Neural progenitor cell (in vitro differentiated cells): ENCODE measurements at places on chromosomes 4 and X.

DNA sequence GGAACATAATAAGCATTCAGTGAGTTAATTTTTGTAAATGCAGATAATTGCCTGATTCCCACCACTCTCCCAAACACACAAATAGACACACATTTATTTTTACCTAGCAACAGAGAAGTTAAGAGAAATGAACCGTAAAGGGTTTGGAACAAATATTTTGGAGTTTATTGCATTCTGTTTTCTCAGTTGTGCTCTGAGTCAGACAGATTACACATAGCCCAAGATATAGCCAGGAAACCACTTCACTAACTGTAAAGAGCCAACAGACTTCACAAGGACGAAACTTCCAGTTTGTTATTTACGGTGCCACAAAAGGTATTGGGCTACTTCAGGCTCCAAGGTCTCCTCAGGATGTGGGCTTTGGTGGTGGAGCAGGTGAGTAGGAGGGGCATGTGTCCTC is 217.0 kb downstream of the BMPR1B start:
- DNase-seq, result no peak

DNA sequence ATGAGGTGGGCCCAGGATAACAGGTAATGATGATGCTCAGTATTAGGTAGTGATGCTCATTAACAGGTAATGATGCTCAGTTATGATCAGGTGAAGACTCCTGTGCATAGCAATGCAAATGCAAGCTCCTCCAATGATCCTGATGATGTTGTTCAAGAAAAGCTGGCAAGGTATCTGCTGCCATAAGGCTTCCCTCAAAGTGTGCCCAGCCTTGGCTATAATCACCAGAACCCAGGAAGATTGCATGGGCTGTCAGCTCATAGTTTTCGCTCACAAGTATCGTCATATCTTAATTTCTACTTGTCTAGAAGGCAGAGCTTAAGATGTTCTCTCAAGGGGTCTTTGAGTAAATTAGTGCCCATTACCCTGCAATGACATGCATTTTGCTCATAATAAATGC is 366.2 kb upstream of the CLNK start:
- no peak for DNase-seq

GRCh38 chr4:153747406-153747955 is 12.3 kb downstream of the RNF175 start:
- DNase-seq, result no peak

GRCh38 chr4:155197757-155198156 is 10.7 kb upstream of the NPY2R start:
- DNase-seq, result no peak

DNA sequence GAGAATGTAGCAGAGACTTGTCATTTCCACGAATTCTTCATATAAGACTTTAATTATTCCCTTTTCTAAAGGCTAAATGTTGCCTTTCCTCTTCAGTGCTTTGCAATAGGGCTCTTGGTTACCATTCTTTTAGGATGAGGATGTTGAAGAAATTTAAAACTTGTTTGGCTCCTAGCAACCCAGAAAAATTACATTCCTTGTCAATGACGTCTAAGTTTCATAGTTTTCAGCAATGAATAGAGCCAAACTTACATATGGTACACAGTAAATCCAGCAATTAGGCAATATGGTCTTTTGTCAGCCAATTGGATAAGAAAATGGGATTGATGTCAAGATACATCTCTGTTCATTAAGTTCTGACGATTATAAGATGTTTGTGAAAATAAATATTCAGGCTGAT is 1639.6 kb upstream of the PCDH10 start:
- no peak for DNase-seq

GRCh38 chrX:155592331-155592730 is 20.4 kb downstream of the TMLHE start:
- DNase-seq, result no peak

DNA sequence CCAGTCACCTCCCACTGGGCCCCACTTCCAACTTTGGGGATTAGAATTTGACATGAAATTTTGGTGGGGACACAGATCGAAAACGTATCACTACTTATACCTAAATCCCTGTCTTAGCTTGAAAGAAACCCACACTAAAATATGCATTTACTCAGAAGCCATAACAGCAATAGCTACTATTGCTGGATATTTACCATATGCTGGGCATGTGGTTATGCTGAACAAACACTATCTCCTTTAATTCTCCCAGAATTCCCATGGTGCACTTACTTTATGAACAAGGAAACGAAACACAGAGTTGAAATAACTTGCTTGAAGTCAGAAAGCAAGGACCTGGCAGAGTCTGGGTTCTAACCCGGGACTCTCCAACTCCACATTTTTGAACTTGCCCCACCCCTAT is 39.3 kb downstream of the CYTL1 start:
- DNase-seq, result no peak

- DNase-seq, result peak; percentile 52
Observed at GRCh38 chrX:129823115-129823514, 20.6 kb downstream of the ZDHHC9 start.

DNA sequence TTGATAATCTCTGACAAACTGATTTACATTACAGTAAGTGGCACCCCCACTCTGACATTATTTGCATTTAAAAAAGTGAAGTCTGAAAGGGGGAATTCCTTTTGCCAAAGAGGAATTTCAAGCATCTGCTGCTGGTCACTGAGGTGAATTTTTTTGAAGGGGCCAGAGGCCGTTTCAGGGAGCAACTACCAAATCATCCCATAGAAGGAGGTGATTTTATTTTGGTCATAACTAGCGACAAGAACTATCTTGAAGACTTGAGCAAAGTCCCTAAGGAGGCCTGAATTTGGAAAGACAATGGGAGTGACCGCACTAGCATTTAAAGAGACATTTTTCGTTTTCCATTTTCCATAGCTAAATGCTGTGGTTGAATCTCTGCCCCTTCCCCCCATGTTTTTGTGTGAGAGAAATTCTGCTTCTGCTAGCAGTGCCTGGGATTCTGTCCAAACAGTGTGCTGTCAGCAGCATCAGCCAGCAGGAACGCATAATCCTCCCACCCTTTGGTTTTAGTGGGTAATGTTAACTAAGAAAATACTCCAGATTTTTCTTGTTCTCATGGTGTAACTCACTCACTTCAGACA is 110.1 kb upstream of the MED14 start:
- peak; percentile 61 for DNase-seq

GRCh38 chr4:88791274-88791673 is 93.6 kb upstream of the NAP1L5 start:
- no peak for DNase-seq

DNA sequence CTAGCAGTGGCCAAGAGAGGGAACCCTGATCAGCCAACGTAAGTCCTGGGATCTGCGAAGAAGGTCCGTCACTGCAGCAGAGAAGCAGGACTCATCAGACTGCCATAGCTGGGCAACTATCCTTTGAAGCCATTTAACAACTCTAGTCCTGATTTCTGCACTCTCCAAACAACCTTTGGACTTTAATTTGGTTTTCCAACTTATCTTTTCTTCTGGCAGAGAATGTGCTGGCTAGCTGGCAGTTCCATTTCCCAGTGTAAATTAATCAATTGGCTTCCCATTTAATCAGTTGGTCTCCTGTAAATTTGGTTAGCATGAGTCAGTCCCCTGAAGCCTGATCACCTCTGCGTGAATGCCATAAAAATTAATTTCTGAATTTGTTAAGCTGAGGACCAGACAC is 153.7 kb upstream of the GPR101 start:
- no peak for DNase-seq

DNA sequence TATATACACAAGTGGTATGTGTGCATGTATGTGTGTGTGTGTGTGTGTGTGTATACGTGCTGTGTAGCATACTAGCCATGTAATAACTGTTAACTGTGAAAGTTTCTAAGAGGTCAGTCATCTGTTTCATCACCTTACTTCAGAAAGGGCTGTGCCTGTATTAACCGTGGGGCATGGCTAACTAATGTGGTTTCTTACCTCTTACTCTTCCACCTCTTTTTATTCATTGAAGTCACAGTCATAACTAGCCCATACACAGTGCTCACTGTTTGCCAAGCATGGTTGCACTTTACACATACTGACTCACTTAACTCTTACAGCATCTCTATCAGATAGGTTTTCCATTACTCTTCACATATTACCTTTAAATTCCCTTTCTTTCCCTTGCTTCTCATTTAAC is 23.7 kb upstream of the LRAT start:
- DNase-seq, result no peak

DNA sequence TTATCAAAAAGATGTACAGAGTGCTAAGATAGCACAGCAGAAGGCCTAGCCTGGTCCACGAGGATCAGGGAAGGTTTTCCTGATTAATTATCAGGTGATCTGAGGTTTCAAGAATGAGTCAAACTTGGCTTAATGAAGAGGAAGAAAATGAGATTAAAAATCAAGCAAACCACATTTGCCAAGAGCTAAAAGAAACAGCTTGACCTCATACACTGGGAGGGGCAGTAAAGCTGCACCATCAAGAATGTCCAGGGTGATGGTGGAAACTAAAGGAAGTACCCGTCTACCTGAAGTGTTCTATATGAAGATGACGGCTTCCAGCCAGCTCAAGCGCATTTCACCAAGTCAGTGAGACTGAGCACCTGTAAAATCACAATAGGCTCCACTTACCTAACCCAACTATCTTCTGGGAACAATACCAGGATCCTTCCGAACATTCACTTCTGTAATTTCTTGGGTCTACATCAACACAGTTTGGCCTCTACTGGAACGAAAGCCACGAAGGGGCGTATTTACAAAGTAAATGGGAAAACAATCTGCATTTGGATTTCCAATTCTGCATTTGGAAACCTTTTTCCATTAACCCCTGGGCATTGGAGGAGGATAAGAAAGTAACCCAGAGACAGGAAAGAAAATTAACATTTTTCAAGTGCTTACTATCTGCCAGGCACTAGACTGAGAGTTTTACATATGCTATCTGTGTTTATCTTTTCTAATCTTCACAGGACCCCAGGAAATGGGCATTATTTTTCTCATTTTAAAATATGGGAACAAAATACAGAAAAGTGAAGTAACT is 114.0 kb upstream of the DCLK2 start:
- no peak for DNase-seq

- no peak for DNase-seq
Observed at GRCh38 chr4:187283201-187283955, 559.7 kb upstream of the FAT1 start.

DNA sequence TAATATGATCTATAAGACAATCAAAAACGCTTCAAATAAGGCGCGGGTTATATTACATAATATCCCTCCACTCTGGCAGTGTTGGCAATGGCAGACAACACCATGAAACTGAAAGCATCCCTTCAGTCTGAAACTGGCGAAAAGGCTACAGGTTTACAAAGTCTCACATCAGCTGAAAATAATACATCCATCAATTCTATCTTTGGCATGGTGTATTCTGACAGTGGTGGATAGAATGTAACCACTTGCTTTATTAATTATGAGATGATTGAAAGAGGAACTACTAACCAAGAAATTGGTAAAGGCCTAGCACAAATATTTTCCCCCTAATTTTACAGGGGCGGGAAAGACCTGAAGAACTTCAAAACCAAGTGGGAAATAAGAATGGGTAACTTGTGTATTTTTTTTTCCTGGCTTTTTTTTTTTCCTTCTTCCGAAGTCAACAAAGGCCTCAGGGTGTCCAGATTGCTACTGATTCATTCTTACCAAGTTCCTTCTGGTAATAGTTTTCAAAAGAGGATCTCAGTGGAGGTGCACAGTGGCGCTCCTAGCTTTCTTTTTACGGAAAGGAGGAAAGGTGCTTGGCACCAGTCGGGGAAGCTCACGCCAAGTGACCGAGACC is 728 bp downstream of the UBA6 start:
- no peak for DNase-seq

DNA sequence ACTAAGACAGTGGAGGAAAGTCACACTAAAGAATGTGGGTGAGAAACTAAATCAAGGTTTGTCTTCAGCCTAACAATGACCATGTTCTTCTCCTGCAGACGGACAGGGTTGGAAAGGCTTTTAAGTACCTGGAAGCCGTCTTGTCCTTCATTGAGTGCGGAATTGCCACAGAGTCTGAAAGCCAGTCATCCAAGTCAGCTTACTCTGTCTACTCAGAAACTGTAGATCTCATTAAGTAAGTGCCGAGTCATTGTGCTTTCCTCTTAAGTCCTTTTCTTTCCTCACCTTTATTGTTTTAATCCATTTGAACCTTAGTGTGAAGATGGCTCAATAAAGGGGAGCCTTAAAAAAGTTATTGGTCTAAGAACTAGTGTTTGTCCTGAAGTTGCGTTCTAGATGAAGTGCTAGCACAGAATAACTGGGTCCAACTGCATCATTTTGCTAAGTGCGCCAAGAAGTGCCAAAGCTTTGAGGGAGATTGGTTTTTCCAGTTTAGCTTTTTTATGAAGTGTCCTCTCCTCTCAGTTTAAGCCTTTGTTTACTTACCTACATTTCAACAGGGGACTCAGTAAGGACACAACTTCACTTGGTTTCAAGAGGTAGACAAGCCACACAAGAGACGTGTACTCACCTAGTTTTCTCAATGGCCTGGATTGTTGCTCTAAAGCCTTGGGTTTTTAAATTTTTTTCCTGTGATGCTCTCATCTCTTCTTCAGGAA is 89.3 kb downstream of the KLHL8 start:
- peak; percentile 21 for DNase-seq

DNA sequence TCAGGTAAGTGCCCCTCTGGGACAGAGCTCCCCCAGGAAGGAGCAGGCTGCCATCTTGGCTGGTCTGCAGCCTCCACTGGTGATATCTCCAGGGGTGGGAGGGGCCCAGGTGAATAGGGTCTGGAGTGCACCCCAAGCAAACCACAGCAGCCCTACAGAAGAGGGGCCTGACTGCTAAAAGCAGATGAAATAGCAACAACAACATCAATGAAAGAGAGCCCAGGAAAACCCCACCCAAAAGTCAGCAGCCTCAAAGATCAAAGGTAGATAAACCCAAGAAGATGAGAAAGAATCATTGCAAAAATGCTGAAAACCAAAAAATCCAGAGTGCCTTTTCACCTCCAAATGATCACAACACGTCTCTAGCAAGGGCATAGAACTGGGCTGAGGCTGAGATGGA is 92.5 kb upstream of the PAGE3 start:
- no peak for DNase-seq

GRCh38 chrX:9942086-9942485 is 25.1 kb upstream of the CLDN34 start:
- no peak for DNase-seq

- no peak for DNase-seq
Observed at GRCh38 chr4:181966104-181966551, 277.1 kb upstream of the TENM3 start.

GRCh38 chr4:41661442-41662076 is 87.0 kb downstream of the PHOX2B start:
- peak; percentile 58 for DNase-seq

DNA sequence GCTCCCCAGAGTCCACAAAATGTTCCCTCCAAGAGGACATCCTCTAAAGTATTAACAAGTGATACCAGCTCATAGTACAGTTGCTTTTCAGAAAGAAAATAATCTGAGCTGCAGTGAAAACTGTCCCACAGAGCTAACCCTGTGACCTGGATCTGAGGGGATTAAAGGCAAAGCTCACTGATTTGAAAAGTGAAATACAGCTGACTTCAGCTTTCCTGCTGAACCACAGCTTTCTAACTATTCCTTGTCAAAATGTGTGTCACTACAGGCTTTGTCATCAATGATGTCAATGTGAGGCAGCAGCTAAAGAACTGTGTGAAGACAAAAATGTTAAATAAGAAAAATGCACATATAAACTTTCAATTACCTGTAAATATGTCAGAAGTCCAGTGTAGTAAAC is 36.9 kb downstream of the DCHS2 start:
- DNase-seq, result peak; percentile 17

GRCh38 chrX:131763674-131764073 is 219.8 kb downstream of the OR13H1 start:
- no peak for DNase-seq
